Stimulated activated CD4-positive, alpha-beta T cell treated with anti-CD3 and anti-CD28 coated beads, Interleukin-12 subunit alpha, Interleukin-12 subunit beta, amount 100 ng/mL, for 24 hours (primary cell): ENCODE measurements at places on chromosomes 12 and 14.

DNA sequence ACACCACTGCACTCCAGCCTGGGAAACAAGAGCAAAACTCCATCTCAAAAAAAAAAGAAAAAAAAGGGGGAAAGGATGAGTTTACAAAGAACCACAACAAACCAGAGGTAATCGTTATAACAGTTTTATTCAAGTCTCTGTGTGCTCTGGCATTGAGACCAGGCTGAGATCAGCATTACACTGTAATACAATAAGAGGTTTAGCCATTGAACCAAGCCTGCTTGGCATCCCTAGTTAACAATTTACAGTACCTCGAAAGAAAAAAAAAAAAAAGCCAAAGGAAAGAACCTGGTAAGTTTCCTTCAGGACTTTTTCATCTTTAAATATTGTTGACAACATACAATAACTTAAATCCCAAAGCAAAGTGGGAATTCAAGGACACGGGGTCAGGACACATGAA lies 80.7 kb downstream of the TTC9 start:
- DNase-seq, result no peak

DNA sequence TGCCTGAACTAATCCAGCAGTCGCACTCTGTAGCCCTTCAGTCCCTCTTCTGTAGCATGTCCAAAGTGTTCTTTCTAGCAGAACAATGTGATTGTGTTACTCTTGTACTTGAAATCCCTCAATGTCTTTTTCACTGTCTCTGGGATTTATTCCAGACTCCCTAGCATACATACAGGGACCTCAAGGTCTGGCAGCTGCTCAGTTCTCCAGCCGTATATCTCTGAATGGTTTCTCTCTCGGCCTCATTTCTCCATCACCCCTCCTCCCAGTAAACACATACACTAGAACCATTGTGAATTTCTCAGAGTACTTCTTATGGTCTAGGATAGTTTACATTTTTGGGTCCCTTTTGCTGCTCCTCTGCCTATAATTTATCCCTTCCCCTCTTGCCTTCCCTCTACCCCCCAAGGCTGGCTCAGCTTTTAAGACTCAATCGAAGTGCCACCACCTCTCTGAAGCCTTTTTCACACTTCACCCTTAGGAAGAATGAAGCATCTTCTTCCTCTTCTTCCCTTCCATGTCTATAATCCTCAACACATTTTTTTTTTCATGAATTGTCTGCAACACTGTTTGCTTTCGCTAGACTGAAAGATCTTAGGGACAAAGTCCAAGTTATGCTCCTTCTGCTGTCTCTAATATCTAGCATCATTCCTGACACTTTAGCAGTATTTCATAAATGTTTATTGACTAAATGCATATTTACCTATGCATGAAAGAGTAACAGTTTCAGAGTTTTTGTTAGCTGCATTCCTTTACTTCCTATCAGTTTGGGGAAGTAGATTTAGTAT lies 446.1 kb downstream of the ZFP36L1 start:
- no peak for DNase-seq

GRCh38 chr14:72054911-72055310 lies 122.7 kb downstream of the RGS6 start:
- no peak for DNase-seq

DNA sequence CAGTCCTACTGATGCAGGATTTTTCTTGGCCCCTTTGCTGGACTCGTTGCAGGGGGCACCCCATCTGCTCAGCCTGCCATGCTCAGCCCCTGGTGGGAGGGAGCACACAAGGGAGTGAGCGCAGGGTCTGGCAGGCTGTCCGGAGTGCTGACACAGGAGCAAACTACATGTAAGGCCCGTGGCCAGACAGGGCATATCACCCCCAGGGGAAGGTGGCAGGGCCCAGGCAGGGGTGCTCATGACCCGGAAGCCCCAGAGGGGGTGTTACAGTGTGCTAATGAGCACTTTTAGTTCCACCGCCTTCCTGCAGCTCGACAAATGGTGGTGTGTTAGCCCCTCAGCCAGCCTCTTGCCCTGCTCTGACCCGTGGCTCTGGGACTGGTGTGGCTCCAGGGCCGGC lies 645.6 kb upstream of the TMEM132C start:
- DNase-seq, result no peak

GRCh38 chr14:21267886-21268616 lies 1.2 kb downstream of the HNRNPC start:
- no peak for DNase-seq

GRCh38 chr12:13094367-13094766 lies 9.1 kb downstream of the GSG1 start:
- no peak for DNase-seq

DNA sequence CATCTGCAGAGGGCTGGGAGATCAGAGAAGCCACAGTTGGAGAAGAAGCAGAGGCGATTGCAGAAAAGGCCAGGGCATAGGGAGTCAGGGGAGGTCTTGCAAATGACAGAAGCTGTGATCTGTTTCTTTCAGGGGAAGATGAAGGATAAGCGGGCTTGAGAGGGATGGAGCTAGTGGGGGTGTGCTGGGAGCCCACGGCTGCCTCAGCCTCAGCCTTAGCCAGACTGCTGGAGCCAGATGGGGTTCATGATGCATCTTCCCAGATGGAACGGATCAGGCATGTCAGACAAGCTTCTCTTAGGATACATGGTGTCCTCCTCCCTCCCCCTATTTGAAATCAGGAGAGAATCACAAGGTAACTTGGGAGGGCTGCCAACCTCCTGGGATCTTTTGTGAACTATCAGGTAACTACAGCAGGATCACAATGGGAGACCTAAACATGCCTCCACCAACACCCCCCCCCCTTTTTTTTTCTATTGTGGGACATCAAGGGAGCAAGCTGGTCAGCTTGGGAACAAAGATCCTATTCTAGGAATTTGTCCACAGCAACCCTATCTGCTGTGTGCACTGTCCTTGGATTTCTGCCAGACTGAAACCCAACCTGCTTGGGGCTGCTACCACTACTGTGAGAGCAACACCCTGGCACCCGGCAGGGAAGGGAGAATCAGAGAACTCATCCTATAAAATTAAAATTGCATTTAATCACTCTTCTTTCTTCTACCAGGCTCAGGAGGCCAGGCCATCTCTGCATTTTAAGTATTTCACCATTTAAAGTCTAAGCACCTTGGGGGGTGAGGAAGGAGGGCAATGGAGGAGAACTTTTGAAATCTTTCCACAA lies 10.7 kb upstream of the ATP2A2 start:
- DNase-seq, result no peak

GRCh38 chr12:70353780-70354660 lies 12.1 kb upstream of the KCNMB4 start:
- DNase-seq, result no peak
